ENCODE measurements at places on chromosomes 6 and 20.

DNA sequence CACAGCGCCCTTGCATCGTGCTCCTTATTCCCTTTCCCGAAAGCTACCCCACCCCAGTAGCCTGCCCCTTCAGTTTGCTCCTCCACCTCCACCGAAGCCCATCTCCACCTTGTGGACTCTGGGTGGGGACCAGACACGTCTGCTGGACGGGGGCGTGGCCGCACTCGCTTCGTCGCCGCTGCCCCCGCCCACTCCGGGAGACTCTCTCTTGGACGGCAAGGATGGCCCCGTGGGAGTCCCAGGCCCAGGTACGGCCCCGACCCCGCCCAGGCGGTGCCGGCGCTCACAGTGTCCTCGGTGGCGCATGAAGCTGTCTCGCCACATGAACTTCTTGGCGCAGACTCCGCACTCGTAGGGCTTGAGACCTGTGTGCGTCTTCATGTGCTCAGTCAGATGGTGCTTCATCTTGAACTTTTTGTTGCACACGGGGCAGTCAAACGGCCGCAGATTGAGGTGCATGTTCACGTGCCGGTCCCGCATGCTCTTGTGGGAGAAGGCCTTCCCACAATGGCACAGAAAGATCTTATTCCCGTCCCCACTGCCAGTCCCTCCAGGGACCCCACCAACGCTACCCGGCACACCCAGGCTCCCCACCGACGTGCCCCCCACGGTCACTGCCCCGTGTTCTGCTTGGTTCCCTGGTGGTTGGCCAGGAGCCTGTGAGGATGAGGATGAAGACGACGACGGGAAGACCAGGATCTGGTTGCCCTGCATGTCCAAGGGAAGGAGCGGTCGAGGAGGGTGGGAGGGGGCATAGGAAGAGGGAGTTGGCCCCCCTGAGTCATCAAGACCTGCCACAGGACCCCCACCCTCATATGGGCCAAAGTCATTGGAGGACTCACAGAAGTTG lies 1.3 kb upstream of the TAPBP start:
- no peak for DNase-seq

DNA sequence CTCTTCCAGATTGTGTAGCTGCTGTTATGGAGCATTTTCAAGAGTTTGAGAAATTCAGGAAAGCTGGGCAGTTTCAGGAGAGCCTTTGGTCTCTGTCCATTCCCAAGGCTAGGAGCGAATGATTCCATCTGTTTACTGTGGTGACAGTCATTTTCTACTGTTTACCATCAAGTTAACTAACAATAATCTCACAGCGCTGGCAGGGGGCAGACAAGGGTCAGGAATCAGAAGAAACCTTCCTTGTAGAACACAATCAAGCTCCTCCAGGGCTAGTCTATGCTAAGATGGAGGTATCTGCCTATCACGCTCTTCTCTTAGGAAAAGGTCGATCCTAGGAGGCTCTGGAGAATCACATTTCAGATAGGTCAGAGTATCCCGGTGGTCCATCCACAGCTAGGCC lies 293.9 kb downstream of the KIF16B start:
- no peak for DNase-seq

GRCh38 chr6:34435916-34436315 lies 10.0 kb upstream of the RPS10 start:
- DNase-seq, result no peak

GRCh38 chr6:12536416-12536815 lies 180.2 kb upstream of the PHACTR1 start:
- no peak for DNase-seq

GRCh38 chr6:108921547-108922361 lies 73.5 kb downstream of the ARMC2 start:
- DNase-seq, result peak; percentile 98

Data from fibroblast of the aortic adventitia (primary cell).